Glomerular endothelial cell (primary cell): ENCODE measurements at places on chromosomes 2 and 18. TPM values are rescaled to one million over a fixed set of nuclear protein-coding genes. Genes with fewer than 3 reads are reported as not detected.

UCN gene
- total RNA-seq = 1.4 TPM in 1 of 2 replicates, not detected in the other

WDR35 gene
- total RNA-seq = 5.2 and 5.7 TPM in 2 replicates

ST8SIA5 gene
- 0.24 and 2.6 TPM in 2 replicates for total RNA-seq

NPPC gene
- 0.82 TPM in 1 of 2 replicates, not detected in the other for total RNA-seq

GRHL1 gene
- total RNA-seq = 0.82 TPM in 1 of 2 replicates, not detected in the other
